G401 (cell line): ENCODE measurements at places on chromosomes 4 and X. TPM values are rescaled to one million over a fixed set of nuclear protein-coding genes. Genes with fewer than 3 reads are reported as not detected.

DNA sequence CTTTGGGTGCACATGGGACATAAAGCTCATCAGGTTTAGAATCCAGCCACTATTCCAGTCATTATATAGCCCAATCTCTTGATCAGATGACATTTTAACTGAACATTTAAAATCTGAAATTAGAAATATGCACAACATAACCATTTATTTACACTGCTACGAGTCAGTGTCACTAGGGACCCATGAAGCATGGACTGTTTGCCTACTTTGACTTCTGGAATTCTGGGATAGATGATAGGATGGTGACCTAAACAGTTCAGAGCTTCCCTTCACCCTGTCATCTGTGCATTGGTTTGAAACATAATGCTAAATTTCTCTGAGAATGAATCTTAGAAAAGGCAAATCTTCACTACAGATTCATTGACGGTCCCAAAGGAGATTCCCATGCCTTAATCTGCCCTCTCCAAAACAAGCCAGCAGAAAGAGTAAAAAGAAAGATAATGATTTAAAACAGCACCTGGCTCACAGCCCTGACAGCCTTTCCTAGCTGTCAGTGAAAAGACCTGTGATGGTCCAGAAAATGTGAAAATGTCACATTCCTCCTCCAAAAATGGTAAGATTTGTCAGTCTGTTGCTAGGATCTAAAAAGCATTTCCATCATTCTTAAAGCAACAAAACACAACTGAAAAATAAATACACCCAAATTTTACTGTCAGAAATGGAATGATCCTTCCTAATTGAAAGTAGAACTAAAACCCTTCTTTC, 18.9 kb upstream of the HERC3 start:
- DNase-seq: no peak

GRCh38 chrX:54530357-54530900, 410 bp downstream of the GNL3L start:
- no peak for DNase-seq

GRCh38 chr4:79241846-79242245, 84.0 kb downstream of the NAA11 start:
- DNase-seq: no peak

DNA sequence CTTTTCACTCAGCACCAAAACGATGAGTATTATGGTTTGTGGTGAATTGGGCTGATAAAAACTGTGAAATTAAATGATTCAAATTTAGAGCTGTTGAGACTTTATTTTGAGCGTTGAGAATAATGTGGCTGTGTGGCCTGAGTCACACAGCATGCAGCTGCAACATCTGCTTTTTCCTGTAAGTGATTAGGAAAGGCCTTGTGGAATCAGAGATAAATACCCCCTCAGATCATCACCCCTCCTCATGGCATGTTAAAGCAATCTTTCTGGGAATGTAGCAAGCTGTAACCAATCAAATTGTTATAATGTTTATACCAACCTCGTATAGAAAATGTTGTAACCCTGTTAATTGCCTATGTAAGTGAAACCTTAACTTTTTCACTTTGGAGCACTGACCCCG, 90.0 kb upstream of the GRPR start:
- no peak for DNase-seq

Gene PALLD
- total RNA-seq: 0.51 TPM in 1 of 2 replicates, not detected in the other
